Activated T-cell treated with anti-CD3 and anti-CD28 coated beads, Interleukin-2, amount 50 U/mL, for 72 hours (primary cell): ENCODE measurements at places on chromosomes 7 and 10. TPM values are rescaled to one million over a fixed set of nuclear protein-coding genes. Genes with fewer than 3 reads are reported as not detected.

The CDH23 gene
- total RNA-seq: 2.8 TPM

The TIMM23 gene
- 32.8 TPM for total RNA-seq

The DEPP1 gene
- 1.4 TPM for total RNA-seq

The ACSM6 gene
- not detected for total RNA-seq

The BMPER gene
- not detected for total RNA-seq

The PRSS37 gene
- not detected for total RNA-seq

The NUB1 gene
- 79.0 TPM for total RNA-seq

The FZD1 gene
- 0.21 TPM for total RNA-seq

The CCDC3 gene
- 5.0 TPM for total RNA-seq

The FMC1 gene
- total RNA-seq: 7.8 TPM

The GALNT17 gene
- not detected for total RNA-seq

The PYROXD2 gene
- 10.4 TPM for total RNA-seq

The SLC39A12 gene
- total RNA-seq: not detected

The ZNF438 gene
- 5.4 TPM for total RNA-seq

The STOX1 gene
- 0.41 TPM for total RNA-seq

The ZNF789 gene
- 16.0 TPM for total RNA-seq

The NME8 gene
- total RNA-seq: not detected

The CLCN1 gene
- total RNA-seq: 0.09 TPM

The KLLN gene
- 0.22 TPM for total RNA-seq

The CTNNA3 gene
- 0.74 TPM for total RNA-seq

The LIPJ gene
- total RNA-seq: not detected

The CYP2C19 gene
- total RNA-seq: 0.42 TPM

The CXCL12 gene
- total RNA-seq: not detected

The CHRM2 gene
- total RNA-seq: not detected

The SPDYE1 gene
- total RNA-seq: not detected

The AS3MT gene
- total RNA-seq: 0.67 TPM

The OR2A5 gene
- total RNA-seq: not detected

The PDK4 gene
- total RNA-seq: not detected

The LRMDA gene
- not detected for total RNA-seq

The FAM131B gene
- total RNA-seq: 3.1 TPM

The GRM3 gene
- total RNA-seq: not detected

The SLIT1 gene
- total RNA-seq: 0.65 TPM

The SPACDR gene
- total RNA-seq: 5.4 TPM

The RTKN2 gene
- total RNA-seq: 9.8 TPM

The FAM241B gene
- 11.8 TPM for total RNA-seq

The CFAP46 gene
- 0.16 TPM for total RNA-seq

The COBL gene
- not detected for total RNA-seq

The DYNC1I1 gene
- total RNA-seq: not detected

The MKRN1 gene
- 91.3 TPM for total RNA-seq

The CPVL gene
- total RNA-seq: 0.51 TPM

The GNAT3 gene
- total RNA-seq: not detected

The H2BK1 gene
- total RNA-seq: 4.4 TPM
